ENCODE measurements at places on chromosomes 3 and 15.

- DNase-seq, result no peak
Measured at GRCh38 chr15:53807501-53807900, 48.0 kb upstream of the WDR72 start.

GRCh38 chr15:40340038-40340739 is 550 bp downstream of the CCDC9B start:
- DNase-seq, result no peak

DNA sequence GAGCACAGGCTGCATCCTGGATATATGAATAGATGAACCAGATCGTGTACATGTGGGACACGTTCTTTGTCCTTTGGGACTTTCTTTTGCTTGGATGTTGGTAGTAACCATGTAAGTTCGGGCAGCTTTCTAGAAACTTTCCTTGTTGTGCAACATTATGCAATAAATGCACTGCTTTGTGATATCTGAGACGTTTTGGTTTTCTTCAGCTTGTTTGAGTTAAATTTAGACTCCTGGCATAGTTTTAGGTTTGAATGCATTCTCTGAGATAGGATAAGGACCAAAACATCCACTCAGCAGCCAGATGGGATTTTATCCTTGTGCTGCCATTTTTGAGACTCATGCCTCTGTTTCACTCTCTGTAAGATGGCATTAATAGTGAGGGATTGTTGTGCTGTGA is 158.9 kb downstream of the IGF1R start:
- peak; percentile 91 for DNase-seq

DNA sequence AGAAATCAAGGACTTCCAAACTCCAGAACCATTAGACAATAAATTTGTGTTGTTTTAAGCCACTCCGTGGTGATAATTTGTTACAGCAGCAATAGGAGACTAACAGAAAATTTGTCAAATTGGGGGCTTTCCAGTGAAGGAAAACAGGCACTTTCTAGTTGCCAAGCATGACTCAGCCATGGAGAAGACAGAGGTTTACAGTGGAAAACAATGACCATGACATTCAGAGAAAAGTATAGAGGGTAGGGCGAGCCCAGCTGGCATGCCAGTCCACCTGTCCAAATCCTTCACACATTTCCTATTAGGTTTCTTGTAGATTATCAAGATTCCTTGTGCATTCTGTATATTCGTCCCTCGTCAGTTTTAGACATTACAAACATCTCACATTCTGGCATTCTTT is 24.9 kb downstream of the SLCO2A1 start:
- DNase-seq, result no peak

DNA sequence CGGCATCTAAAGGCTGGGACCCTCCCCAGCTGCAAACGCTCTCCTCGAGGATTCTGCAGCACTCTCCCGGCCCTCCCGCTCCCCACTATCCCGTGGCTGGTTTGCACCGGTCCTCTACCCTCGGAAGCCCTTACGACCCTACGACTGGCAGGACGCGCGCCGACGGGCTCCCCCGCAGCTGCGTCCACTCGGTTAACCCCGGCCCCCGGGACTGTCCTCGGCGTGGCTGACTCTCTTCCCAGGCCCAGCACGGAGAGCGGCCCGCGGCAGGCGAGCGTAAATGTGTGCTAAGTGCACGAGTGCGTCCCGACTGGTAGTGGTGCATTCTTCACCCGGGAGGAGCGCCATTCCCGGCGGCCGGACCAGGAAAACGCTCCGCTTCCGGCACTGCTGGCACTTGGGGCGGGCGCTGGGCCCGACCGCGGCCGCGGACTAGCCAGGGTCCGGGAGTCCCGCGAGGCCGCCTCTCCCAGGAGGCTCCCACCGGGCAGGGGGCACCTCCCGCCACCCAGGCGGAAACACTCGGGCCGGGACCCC is 508 bp downstream of the GORASP1 start:
- DNase-seq, result no peak

GRCh38 chr3:58559586-58559985 is 17.6 kb downstream of the FAM107A start:
- DNase-seq, result no peak

DNA sequence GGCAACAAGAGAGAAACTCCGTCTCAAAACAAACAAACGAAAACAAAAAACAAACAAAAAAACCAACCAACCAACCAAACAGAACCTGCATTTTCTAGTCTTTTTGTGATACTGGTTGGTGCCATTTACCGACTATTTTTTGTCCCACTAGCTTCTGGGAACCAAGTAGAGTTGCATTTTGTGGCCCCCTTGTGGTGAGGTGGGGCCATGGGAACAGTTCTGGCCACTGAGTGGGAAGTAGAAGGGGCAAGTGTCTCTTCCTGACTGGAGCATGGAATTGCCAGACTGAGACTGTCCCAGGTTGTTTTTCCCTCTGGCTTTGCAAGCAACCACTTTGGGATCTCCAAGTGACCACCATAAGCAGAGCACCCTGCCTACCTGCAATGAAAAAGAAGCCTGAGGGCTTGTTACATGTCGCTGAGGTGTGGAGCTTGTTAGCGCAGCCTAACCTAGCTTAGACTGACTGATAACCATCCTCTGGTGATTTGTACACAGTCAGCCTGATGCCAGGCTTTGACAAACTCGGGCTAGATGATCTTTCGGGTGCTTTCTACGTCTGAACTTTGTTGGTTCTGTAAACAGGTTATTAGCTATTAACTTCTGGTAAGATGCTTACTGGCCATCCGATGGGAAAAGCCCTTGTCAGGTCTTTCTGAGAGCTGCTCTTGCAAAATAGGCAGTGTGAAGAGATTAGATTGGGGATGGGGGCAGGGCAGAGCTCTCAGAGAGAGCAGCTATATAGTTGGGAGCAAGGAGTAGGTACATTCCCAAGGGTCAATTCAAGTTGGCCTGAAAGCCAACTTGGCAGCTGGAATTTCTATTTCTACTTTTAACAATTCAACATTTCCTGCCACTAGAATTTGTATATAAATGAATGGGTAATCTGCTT is 172.2 kb downstream of the SSR3 start:
- DNase-seq, result no peak

DNA sequence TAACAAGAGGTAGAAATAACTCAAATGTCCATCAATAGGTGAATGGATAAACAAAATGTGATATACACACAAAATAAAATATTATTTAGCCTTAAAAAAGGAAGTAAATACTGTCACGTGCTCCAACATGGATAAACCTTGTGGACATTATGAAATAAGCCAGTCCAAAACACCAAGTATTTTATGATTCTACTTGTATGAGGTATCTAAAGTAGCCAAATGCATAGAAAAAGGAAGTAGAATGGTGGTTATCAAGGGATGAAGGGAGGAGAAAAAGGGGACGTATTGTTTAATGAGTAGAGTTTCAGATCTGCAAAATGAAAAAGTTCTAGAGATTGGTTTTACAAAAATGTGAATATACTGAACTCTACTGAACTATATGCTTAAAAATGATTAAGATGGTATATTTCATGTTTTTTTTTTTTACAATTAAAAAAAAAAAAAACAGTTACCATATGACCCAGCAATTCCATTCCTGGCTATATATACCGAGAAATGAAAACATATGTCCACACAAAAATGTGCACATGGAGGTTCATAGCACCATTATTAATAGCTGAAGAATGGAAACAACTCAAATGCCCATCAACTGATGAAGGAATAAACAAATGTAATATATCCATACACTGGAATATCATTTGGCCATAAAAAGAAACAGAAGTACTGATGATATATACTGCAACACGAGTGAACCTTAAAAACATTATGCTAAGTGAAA is 29.1 kb upstream of the MAP6D1 start:
- DNase-seq, result no peak

DNA sequence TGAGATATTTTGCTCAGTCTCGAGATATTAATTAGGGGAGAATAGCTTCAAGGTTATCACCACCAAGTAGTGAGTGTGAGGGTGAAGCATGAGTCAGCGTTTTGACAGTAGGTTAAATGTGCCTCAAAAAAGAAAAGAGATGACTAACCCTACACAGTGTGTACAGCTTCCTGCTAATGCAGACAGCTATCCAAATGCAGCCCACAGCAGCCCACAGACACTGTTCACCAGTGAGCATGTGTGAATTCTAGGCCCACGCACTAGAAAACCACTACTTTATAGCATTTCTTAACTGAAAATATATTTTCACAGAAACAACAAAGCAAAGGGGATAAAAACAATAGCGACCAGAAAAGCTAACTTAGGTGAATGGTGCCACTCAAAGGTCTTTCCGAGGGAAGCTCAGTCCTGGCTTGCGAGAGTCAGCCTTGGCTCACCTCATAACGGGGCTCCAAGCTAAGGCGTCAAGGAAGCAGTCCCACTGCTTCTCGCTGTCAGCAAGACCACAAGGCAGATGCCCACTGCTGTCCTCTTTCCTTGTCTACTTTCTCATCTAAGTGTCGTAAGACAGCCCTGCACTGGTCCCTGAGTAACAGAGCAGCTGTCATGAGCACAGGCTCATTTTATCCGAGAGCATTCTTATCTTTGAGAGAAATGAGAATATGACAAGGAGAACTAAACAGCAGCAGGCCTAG is 47.6 kb downstream of the TXNRD3 start:
- DNase-seq, result peak; percentile 16

DNA sequence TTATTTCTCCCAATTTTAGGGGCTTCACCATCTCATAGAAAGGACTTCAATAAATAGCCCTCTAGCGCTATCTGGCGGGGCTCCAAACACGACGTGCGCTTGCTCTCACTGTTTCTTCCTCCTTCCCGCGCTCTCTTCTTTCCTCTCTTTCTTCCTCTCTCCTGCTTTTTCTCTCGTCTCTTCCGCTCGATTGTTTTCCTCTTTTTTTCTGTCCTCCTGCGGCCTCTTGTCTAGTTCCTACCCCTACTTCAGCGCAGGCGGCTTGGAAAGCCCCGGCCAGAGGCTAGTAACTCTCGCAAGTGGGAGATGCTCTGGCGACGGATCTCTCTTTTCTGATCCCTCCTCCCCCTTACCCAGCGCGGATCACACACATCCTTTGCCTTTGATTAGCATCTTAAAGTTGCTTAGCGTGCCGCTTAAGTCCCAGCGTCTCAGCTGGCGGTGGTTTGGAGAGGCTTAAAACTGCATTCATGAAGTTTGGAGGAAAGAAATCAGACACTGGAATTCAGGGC is 6.2 kb upstream of the MEIS2 start:
- no peak for DNase-seq

- no peak for DNase-seq
Measured at GRCh38 chr3:193963808-193964516, 172.0 kb upstream of the HES1 start.

GRCh38 chr15:37140531-37141058 is 40.2 kb upstream of the MEIS2 start:
- DNase-seq, result no peak

GRCh38 chr3:103319912-103320311 is 885.1 kb downstream of the ZPLD1 start:
- DNase-seq, result peak; percentile 4

DNA sequence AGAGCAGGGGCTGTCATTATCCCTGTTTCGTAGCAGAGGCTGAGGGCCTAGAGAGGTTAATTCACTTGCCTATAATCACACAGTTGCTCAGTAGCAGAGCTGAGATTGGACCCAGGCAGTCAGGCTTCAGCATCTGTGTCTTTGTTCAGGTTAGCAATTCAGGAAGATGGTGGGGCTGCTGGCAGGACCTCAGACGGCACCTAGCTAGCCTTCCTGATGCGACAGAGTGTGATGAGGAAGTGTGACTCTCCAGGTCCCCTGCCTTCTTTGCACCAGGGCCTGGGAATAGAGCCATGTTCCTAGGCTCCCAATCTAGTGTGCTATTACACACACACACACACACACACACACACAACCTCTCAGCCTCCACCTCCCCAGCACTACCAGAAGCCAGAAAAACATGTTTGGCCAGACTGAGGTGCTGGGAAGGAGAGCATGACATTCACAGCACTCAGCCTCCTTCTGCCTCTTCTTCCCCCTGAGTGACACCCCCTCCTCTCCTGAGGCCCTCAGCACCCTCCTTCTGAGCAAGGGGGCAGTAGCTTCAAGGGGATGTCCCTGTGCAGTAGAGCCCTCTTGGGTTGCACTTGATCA is 88.9 kb downstream of the TLE3 start:
- no peak for DNase-seq

DNA sequence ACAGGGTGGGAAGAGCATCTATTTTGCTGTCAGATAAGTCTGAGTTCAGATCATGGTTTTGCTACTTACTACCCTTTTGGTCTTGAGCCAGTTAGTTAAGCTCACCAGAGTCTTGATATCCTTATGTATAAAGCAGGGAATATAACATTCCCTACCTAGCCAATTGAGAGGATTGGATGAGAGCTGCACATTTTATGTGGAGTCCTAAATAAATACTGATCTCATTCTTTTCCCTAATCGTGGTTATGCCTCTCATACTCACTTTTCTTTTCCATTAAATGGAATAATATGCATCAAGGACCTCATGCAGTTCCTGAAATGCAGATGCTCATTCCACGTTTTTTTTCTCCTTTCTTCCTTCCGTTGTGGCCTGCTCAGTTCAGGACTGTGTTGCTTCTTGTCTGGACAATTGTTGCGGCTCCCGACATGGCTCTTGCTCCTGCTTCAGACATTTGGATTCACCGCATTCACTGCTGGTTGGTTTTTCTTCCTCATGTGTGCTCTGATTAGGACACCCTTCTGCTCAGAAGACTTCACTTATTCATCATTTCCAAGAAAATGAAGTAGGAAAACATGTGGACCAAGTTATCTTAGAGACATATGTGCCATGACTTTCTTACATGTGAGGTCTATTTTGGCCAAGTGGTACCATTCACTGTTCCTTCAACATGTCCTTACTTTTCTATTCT is 90.2 kb downstream of the NFKBIZ start:
- DNase-seq, result no peak

DNA sequence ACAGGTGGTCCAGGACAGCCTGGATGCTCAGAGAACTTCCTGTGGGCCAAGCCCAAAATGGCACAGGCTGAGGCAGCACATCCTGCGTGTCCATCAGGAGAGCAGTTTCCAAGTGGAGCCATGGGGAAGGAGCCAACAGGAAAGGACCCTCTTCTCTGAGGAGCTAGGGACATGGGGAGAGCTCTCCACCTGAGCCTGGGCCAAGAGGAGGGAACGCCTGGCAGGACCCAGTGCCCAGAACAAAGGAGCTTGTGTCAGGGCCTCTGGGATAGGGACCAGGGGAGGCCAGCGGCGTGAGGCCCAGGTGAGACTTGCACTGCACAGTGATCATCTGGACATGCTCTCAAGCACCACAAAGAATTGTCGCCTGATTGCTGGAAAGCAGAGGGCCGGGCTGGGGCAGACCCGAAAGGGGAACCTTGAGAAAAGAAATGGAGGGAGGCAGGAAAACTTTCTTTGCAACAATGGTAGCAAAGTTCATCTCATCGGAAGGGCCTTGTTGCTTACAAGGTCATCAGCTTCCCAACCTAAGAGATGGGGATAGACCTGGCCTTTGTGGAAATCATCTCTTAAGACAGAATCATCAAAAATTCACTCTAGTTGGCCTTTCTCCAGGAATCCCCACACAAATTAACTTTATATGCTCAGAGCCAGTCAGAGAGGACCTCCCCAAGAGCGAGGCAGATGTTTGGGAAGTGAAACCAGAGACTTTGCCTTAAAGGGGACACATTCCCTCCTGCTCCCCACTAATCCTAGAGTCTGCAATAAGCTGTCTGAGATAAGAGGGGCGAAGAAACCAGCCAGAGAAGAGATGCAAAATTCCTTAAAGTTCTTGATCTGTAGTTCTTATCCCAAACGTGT is 47.7 kb upstream of the HES1 start:
- peak; percentile 55 for DNase-seq

GRCh38 chr15:46088486-46089445 is 453.9 kb downstream of the SQOR start:
- peak; percentile 3 for DNase-seq

Data from fibroblast of skin of left quadriceps (primary cell).